ENCODE measurements at places on chromosomes 11 and 22.

- no peak for DNase-seq
Observed at GRCh38 chr11:108713076-108713790, 48.4 kb downstream of the DDX10 start.

DNA sequence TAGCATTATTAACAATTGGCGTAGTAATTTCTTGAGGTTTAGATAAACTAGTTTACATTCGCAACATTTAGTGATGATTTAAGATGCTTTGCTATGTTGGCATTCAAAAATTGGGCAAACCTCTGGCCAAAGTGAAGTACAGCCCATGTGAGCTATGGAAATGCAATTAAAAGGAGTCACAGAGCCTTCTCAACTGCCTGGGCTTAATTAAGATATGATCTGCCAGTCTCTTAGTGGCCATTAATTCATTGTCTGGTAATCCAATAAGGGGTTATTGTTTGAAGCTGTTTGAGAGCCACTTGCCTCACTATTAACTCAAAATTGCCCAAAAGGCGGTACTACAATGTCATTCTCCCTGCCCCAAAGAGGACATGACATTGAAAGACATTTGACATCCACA is 608.9 kb downstream of the NTM start:
- no peak for DNase-seq

DNA sequence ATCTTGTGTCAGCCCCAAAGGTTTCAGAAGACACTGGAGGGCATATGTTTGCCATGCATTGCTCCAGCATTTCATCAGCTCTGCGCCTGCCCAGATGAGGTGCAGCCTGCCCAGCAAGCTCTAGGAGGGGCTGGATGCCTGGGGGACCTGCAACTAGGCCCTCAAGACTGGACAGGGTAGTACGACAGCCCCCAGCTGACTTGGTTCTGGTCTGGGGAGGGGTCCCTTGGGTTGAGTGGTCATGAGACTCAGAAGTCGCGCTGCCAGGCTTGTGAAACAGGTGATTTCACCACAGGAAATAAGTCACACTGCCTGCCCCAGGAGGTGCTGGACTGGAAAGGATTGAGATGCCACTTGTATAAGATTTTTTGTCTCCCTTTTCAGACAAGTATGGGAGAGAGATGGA is 23.4 kb downstream of the TPBGL start:
- DNase-seq: peak; percentile 56

- no peak for DNase-seq
Observed at GRCh38 chr11:60100516-60100915, 12.1 kb downstream of the MS4A2 start.

GRCh38 chr22:37060801-37061610 is 9.5 kb downstream of the KCTD17 start:
- no peak for DNase-seq

All from epithelial cell of esophagus (primary cell).